ENCODE measurements at places on chromosomes 6 and 20.

- no peak for DNase-seq
These were observed 86.8 kb downstream of the ARHGAP18 start for GRCh38 chr6:129623008-129623732.

- DNase-seq, result no peak
These were observed 111.7 kb upstream of the PTPRK start for GRCh38 chr6:128632131-128632530.

DNA sequence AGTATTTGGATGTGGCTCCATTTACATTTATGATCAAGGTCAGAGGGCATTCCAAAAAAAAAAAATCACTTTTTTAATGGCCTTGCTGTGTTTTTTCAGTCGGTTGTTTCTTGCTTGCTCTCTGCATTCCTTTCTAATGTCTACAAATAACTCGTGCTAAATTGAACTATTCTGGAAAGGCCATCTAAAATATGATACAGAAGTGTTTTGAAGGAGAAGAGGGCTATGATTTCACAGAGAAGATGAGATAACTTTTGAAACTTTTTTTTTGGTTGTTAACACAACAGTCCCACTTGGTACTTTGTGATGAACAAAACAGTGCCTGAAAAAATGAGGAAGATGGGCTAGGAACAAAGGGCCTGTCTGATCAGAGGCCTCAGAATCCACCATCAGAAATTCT lies 156.1 kb upstream of the SMLR1 start:
- no peak for DNase-seq

DNA sequence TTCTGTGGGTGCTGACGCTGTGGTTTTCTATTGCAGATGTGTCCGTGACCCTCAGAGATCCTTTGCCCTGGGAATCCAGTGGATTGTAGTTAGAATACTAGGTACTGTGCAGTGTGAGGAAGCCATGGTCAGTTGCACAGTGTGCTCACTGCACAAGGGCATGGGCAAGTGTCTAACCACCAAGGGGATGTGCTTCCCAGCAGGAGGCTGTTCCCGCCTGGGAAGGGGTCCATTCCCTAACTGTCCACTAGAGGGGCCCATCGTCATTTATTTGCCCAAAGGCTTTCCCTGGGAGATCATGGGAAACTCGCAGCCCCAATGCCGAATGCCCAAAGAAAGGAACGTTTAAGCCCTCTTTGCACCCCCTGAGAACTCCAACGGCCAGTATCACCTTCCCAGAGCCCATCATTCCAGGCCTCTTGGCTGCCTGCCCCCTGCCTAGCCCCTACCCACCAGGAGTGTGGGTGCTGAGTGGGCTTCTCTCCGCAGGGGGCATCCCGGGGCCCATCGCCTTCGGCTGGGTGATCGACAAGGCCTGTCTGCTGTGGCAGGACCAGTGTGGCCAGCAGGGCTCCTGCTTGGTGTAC lies 26.2 kb downstream of the SLCO4A1 start:
- no peak for DNase-seq

DNA sequence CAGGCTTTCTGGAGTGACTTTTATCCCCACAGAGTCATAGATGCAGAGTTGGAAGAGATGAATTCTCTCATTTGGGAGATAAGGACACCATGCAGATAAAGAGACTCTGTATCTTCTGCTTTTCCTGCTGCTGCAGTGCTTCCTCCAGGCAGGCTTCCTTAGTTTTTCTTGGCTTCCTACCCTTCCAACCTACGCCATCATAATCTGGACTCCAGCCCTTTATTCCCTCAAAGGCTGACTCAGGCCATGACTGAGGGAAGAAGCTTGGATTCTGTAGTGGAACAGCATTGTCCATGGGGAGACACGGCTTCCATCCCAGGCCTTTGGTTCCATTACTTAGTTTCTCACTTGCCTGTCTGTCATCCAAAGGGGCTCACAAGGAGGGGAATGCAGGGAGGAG lies 6.5 kb upstream of the RNF24 start:
- no peak for DNase-seq

DNA sequence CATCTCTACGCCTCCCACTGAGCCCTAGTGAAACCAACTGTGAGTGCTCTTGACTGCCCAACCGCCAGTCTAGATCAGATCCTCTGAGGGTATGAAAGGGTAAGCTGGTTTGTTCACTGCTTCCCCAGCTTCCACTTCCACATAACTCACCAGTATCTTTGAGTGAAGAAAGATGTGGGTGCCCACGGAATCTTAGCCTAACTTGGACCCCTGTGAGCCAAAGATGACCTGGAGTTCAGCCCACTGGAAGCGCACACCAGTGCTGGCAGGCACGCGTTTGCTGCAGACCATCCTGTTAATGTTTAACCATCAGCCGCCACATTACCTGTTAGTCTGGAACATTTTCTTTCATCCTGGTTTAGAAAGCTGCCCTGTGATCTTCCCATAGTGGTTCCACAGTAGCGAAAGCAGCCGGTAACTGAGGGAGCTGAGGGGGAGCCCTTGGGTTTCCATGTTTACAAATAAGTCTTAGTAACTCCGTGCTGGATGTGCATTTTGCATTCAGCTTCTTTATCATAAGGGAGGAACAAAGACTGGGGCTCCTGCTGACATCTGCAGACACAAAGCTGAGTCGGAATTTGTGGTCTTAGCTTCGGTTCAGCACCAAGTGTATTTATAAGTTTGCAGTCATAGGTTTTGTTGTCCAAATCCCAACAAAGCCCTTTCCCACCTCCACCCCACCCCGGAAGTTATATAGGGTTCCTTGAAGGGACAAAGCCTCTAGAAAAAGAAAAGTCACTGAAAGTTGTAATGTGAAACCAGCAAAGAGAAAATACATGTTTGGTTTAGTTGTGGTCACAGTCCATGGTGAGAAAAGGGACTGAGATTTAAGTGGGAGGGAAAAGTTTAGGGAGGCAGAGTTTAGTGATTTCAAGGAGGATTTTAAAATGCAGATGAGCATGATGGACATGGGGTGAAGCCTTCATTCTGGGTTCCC lies 71.0 kb downstream of the SSR1 start:
- DNase-seq, result no peak

DNA sequence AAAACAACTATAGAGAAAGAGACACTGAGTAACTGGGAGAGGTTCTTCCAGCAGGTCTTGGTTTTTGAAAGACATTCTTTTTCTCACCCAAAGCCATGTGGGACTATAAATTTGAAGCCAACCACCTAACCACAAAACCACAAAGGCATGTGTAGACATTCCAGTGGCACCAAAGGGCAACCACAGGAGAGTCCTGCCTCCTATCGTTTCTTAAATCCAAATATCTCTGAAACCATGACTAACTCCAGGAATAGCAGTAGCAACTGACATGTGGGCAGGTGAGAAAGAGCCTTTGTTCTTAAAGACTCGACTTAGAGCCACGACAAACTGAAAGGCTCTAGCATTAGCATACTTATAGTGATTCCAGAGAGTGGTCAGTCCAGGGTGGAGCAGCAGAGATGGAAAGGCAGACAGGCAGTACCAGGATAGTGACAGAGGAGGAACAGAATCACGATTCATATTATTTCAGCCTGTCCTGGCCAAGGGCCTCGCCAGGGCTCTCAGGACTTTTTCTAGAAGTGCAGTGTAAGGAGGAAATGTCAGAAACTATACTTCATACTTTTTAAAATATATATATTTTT lies 9.4 kb upstream of the COL9A1 start:
- no peak for DNase-seq

GRCh38 chr6:118761645-118762044 lies 110.3 kb upstream of the CEP85L start:
- DNase-seq, result no peak

GRCh38 chr20:41428285-41428684 lies 61.7 kb upstream of the EMILIN3 start:
- DNase-seq, result no peak

GRCh38 chr6:124793398-124793797 lies 168.8 kb upstream of the RNF217 start:
- DNase-seq, result no peak

GRCh38 chr20:31833130-31833930 lies 12.1 kb downstream of the FOXS1 start:
- no peak for DNase-seq

GRCh38 chr20:11891776-11892545 lies 25.7 kb upstream of the BTBD3 start:
- DNase-seq, result no peak

DNA sequence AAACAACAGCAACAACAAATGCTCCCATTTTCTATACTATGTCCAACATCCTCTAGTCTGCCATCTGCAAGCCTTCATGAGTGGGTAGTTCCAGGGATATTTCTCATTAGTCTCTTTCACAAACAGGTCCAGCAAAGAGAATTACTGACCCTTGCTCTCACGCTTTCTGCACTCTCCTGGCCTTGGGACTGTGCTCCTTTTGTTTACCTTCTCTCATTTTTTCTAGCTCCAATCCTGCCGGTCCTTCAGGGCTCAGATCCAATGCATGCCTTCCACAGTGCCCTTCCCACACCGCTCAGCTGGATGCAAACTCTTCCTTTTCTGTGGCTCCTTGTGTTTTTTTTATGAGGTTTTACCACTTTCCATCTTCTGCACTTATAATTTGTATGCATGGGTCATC lies 47.2 kb downstream of the ADTRP start:
- no peak for DNase-seq

DNA sequence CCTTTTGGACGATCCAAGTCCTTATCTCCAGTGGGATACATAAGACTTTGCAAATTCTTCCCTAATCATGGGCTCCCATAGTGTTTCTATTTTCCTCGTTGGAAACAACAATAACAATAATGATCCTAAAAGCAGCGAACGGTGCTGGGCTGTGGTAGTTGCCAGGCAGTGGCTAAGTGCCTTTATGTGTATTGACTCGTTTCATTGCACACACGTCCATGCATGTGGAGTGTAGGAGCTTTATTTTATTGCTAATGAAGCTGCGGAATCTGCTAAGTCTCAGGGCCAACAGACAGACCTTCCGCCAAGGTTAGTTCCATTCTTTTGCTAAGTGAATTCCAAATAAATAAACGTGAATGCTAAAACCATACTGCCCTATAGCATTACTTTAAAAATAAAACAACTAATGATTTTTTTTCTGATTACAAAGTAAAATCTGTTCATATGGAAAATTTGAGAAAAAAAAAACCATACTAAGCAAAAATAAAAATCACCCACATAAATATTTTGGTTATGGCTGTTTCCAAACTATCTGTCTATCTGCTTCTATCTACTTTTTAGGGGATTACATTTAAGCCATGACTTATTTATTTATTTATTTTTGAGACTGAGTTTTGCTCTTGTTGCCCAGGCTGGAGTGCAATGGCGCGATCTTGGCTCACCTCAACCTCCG lies 297.9 kb downstream of the BMP7 start:
- DNase-seq, result no peak

DNA sequence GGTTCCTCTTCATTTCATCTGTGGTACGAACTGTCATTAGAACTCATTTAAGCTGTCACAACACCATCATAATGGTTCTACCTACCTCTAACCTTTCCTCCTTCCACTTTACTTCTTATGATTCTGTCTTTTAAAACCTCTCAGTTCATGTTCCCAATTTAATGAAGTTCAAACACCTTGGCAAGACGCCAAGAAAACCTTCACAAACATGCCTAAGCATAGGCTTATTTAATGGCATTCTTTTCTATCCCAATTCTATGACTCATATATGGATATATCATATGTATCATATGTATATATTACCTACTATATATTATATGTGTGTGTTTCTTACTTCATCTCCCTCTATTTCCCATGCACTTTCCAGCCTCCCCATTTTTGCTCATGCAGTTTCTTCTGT lies 283.4 kb upstream of the TBX18 start:
- DNase-seq, result no peak

DNA sequence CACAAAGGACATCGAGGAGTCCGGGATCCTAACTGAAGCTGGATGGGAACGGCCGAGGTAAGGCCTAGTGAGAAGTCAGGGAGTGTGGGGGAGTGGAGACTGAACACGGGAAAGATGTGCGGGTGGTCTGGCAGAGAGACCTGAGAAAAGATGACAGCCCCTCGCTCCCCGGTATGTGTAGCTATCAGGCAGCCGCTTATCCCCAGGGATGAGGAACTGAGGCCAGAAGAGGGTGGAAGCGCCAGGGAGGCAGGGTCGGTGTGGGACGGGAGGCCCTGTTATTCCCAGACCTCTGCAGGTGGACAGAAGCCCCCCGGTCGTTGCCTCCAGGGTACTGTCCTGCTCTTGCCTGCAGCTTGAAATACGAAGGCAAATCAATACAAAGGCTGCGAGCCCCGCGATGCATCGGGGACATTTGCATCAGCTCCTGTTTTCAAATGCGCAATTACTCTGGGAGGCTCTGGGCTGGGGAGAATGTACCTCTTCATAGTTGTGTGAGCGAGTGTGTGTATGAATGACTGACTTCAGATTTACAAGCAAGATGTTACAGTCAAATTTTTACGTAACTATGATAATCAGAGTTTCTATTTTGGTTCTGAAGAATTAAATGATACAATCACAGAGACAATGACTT lies 221.3 kb downstream of the QKI start:
- no peak for DNase-seq

- no peak for DNase-seq
These were observed 22.3 kb upstream of the IER3 start for GRCh38 chr6:30766461-30767157.

DNA sequence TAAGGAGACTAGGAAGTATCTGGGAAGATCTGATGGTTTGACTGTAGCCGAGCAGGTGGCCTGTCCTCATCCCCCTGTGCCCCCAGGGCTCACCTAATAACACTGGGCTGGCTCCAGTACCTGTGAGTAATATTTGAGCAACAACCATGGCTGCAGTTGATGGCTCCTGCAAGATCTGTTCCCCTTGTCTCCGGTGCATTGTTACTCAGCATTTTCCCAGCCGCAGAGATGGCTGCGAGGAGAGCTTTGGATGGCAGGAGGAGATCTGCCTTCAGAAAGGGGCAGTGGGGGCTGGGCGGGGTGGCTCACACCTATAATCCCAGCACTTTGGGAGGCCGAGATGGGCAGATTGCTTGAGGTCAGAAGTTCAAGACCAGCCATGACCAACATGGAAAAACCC lies 39.3 kb downstream of the PTK7 start:
- no peak for DNase-seq

- no peak for DNase-seq
These were observed 616.4 kb upstream of the AGPAT4 start for GRCh38 chr6:161890133-161890831.

All from T-helper 22 cell (primary cell).